NCI-H1930 (cell line): ENCODE measurements at places on chromosomes 6 and 20.

DNA sequence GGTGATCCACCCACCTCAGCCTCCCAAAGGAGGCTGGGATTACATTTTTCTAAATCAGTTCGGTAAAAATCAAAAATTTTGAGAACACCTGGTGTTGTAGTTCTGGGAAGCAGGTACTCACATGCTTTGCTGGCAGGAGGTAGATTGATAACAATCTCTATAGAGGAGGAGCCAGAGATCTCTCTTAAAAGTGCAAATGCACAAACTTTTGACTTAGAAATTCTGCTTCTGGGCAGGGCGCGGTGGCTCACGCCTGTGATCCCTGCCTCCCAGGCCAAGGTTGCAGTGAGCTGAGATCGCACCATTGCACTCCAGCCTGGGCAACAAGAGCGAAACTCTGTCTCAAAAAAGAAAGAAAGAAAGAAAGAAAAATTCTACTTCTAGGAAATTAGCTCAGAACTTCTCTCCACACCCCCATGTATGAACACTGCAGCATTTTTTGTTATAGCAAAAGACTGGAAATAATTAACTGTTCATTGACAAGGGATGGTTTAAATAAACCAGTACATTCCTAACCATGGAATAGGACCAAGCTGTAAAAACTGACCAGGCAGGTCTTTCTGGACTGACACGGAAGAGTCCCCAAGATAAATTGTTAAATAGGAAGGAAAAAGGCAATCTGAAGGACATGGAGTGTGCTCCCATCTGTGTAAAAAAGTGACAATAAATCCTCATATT lies 14.4 kb upstream of the TRIB3 start:
- no peak for DNase-seq

DNA sequence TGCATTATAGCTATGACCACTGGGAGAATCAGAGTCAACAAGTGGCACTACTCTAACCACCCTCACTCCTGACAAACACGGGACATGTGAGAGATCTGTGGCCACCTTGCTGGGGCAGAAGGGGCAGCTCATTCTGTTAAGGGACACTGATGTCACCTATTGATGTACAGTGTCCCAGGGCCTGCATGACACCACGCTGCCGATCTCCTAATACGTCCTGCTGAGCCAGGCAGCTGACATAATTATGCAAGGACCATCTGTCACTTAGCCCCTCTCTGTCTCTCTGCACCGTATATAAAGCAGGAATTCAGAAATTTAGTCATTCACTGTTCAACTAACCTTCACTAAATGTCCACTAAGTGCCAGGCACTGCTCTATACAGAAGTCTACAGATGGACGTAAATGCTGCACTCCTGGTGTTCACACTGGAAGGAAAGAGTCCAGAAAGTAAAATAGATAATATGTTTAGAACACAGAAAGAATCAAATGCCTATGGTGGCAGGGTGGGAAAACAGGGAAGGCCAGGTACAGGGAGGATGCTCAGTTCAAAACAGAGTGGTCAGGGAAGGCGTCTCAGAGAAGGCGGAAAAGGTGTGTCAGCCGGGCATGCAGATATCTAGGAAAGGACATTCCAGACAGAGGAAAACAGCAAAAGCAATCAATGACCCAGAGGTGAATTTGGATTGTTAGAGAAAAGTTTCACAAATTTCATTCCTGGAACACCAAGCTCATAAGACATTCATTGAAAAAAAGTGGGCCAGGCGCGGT lies 173.8 kb downstream of the ZNF217 start:
- no peak for DNase-seq

DNA sequence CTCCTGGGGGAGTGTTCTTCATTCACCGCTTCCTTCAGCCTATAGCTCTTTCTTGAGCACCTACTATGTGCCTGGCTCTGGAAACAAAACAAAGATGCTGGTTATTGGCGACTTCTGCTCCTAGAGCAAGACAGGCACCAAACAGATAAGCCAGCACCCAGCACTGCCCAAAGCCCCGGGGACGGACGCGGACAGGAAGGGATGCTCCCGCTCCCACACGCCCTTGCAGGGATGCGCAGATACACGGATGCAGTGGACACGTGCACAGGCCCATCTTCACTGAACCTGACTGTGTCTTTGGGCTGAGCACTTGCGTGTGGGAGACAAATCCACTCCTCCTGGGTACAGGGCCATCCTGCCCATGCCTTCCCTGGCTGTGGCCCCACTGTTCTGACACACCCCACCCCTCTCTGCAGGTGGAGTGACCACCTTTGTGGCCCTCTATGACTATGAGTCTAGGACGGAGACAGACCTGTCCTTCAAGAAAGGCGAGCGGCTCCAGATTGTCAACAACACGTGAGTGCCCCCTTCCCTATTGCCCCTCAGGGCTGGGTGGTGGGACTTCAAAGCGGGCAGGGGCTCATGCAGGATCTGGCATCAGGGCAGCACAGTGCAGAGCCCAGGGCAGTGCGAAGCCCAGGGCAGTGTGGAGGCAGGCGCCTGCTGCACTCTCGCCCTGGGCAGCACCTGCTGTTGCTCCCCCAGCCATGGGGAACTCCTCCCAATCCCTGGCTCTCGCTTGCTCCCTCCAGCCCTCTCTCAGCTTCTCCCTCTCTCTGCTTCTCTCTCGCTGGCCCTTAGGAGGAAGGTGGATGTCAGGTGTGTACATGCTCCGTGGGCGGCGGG lies 39.9 kb downstream of the SRC start:
- DNase-seq, result no peak

DNA sequence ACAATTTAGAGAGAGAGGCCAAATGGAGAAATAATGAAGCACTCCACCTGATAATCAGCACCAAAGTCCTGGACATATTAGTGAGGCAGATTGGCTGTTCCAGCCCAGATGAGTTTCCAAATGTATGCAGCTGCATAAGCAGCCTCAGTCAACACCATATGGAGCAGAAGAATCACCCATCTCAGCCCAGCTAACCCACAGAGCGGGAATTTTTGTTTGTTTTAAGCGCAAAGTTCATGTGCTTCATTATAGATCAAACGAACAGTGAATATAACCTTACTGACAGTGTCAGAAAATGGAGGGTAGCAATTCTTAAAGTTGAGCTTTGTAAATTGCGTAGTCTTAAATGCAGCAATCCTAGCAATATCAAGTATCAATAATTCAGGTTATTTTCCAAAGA lies 234.0 kb upstream of the CEP162 start:
- DNase-seq, result no peak

GRCh38 chr6:26087284-26088115 lies at the start of gene HFE:
Gene HFE, plus strand, starts transcription at chr6:26087429. Its CDS starts 12 bp downstream, at chr6:26087441.
- DNase-seq, result no peak
